ENCODE measurements at places on chromosomes 3 and 15. TPM values are rescaled to one million over a fixed set of nuclear protein-coding genes. Genes with fewer than 3 reads are reported as not detected.

CDCP1 gene
- 3.0 TPM for total RNA-seq

ACVR2B gene
- 6.0 TPM for total RNA-seq

GOLGA6B gene
- not detected for total RNA-seq

GRCh38 chr3:144801890-144802289 lies 830.3 kb downstream of the DIPK2A start:
- DNase-seq, result peak; percentile 67

- no peak for DNase-seq
Measured at GRCh38 chr3:39234651-39235050, 42.3 kb upstream of the XIRP1 start.

GRCh38 chr3:100120012-100120411 lies 5.7 kb upstream of the FILIP1L start:
- no peak for DNase-seq
